CD4-positive, alpha-beta T cell treated with Interleukin-4 for 1 hour (primary cell): ENCODE measurements at places on chromosomes 16 and 17.

DNA sequence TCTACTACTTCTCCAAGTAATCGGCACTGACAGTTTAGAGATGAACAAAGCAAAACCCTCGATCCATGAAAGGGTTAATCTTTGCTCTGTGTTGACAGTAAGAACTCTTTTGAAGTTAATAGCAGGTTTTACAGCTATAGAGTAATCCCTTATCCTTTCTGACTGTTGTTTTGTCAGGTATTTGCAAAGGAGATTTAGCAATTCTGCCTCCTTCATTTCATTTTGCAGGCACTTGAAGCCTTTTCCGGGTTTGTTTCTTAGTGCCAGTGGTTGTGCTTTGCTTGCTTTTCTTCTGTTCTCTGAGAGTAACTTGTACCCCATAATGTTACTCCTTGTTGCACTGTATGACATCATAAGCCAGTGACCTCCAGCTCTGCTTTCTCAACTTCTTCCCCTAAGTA is 64.5 kb downstream of the TANGO6 start:
- no peak for DNase-seq

DNA sequence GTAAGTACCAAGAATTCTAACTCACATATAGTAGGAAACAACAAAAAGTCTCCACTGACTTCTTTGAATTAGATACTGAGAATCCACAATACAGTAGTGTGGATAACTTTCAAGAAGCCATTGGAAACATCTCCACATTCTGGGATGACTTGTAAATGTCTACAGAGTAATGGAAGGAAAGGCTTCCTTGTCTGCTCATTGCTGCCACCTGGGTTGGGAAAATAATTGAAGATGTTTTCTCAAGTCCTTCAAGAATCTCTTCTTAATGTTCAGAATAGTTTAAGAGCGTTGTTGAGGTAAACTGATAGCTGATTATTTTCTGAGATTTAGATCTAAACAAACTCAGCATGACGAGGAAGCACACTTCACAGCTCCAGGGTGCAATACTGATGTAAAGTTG is 14.0 kb downstream of the CPSF4L start:
- no peak for DNase-seq

DNA sequence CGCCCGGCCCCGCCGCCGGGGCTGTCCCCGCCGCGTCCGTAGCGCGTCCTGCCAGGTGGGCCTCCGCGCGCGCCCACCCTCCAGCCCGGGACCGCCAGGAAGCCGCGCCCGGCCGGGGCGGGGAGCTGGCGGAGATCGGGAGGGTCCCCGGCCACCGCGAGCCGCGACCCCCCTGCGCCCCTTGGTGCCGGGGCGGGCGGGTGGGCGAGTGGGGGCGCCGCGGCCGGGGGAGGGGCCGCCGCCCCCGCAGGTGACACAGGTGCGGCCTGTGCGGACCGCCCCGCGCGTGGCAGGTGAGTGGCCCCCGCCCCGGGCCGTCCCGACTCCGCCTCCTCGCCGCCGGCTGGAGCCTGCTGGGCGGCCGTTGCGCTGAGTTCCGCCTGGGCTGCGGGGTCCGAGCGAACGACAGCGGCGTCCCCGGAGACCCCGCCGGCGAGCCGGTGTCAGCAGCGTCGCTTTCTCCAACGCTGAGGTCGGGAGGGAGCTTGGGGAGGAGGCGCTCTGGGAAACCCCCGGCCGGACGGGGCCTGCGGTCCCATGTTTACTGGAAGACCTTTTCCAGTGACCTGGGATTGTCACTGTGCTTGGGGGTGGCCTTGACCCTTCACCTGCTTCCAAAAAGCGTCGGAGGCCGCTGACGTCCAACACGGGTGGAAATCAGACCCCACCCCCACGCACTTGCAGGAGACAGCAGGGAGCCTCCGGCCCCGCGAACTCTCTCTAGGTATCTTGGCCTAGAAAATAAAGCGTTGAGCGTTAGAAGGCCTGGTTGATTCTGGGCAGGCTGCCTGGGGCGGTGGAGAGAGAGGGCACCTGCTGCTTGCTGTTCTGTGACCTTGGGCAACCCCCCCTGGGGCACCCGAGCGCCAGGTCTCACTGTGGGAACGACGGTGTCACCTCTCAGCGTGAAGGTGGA is 542 bp downstream of the KLHL36 start:
- DNase-seq: peak; percentile 55

DNA sequence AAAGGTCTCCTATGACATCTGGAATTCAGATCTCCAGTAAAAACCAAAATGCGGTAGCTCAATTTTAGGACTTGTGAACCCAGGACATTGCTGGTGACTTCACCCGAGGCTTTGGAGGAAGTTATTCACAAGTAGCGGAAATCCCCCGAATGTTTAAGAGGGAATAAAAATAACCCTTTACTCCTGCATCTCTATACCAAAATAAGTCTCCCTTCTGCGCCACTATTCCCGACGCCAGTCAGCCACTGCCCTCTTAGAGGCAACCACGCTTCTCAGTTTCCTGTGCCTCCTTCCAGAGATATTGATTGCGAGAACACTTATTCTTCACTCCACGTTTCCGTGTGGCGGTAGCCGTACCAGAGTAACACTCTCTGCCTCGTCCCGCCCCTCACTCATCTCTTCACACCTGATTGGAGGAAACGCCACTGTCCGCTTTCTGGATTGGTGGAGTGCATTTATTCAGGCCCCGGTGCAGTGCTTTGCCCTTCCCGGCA is 27.4 kb downstream of the EMP2 start:
- DNase-seq: peak; percentile 66
